ENCODE measurements at places on chromosomes 4 and X.

GRCh38 chrX:17030092-17030491 is 83.6 kb downstream of the REPS2 start:
- DNase-seq: no peak

GRCh38 chrX:30895370-30895769 is 6.3 kb upstream of the TAB3 start:
- DNase-seq: no peak

- DNase-seq: peak; percentile 67
Observed at GRCh38 chr4:15961781-15962510, 1.0 kb downstream of the FGFBP2 start.

DNA sequence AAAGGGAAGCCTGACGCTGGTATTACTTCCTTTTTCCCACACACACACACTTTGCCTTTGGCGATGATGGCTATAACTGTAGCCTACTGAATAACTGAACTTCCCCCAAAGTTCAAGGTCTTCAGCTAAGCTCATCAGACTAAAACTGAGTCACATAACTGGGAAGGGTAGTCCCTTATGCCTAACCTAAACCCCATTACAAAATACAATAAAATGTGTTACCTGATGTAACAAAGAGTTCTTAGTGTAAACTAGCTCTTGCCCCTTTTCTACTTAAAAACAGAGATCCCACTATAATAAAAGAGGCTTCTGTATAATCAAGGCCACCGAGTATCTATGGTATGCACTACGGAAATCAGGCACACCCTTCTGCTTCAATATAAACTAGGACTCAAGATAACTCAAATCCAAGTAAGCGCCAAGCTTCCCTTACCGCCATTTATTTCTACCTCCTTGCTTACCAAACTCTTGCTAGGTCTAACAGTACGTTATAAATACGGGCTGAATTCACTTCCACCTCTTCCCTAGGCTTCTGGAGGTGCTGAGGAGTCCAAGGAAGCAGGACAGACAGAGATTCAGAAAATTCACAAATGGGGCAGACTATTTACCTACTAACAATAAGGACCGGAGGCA is 2.4 kb downstream of the OTUD4 start:
- no peak for DNase-seq

- peak; percentile 77 for DNase-seq
Observed at GRCh38 chrX:18886344-18887161, 97.4 kb downstream of the PHKA2 start.

Data from activated CD8-positive, alpha-beta memory T cell treated with anti-CD3 and anti-CD28 coated beads for 24 hours (primary cell).